ENCODE measurements at places on chromosomes 2 and 18. TPM values are rescaled to one million over a fixed set of nuclear protein-coding genes. Genes with fewer than 3 reads are reported as not detected.

Gene MYOM1
- 0.06 TPM for total RNA-seq

Gene TRIM43
- 6.3 TPM for total RNA-seq

Gene UGT1A7
- total RNA-seq = not detected

Gene ACVR1C
- not detected for total RNA-seq

Gene RAB6C
- not detected for total RNA-seq

Gene PROM2
- 0.03 TPM for total RNA-seq

Gene GLI2
- total RNA-seq = not detected

Gene SIX3
- not detected for total RNA-seq

Gene LRRFIP1
- 24.6 TPM for total RNA-seq

DNA sequence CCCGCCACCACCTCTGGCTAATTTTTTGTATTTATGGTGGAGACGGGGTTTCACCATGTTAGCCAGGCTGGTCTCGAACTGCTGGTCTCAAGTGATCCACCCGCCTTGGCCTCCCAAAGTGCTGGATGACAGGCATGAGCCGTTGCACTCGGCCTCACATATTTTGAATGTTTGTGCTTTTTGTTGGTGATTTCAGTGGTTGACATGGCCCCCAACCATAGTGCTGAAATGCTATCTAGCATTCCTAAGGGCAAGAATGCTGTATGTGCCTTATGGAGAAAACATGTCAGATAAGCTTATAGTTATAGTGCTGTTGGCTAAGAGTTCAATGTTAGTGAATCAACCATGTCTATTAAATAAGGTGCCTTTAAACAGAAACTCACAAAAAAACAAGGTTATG, 8.9 kb downstream of the ZAP70 start:
- DNase-seq = no peak

- no peak for DNase-seq
These were observed 263.9 kb downstream of the NCKAP5 start for GRCh38 chr2:133304344-133304743.

GRCh38 chr18:32257084-32257785, 67.4 kb downstream of the MEP1B start:
- no peak for DNase-seq

DNA sequence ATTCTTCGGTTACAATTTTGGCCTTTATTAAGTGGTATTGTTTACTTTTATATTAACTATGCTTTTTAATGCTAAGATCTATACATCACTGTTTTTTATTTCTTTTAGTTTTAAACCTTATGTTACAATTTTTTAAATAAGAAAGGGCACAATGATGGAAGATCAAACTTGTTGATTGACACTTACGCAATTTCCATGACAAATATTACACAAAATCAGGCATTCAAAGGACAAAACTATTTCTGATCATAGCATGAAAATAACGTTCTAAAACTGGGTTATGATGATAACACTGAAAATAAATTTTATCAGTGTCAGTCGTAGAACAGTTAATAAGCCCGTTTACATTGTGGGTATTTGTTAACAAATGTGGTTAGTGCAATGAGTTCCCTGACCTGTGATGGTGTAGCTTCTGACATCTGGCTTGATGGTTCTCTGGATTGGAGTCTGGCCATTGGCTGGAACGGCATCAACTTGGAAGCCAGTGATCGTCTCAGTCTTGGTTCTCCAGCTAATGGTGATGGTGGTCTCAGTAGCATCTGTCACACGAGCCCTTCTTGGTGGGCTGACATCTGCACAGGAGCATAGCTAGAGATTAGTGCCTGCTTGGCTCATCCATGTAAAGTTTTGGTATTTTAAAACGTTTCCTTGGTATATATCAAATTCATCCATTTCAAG, 59.6 kb downstream of the FN1 start:
- DNase-seq = no peak

DNA sequence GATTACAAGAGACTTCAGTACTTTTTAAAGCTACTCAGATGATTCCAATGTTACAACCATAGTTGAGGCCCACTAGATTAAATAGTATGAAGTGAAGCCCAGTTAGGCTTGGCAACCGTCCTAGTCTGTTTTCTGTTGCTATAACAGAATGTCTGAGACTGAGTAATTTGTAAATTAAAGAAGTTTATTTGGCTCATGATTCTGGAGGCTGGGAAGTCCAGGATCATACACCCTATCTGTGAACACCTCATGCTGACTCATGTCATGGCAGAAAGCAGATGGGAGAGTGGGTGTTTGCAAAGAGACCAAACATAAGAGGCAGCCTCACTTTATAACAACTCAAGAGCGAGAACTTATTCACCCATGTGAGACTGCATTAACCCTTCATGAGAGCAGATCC, 63.1 kb downstream of the CCDC150 start:
- no peak for DNase-seq

DNA sequence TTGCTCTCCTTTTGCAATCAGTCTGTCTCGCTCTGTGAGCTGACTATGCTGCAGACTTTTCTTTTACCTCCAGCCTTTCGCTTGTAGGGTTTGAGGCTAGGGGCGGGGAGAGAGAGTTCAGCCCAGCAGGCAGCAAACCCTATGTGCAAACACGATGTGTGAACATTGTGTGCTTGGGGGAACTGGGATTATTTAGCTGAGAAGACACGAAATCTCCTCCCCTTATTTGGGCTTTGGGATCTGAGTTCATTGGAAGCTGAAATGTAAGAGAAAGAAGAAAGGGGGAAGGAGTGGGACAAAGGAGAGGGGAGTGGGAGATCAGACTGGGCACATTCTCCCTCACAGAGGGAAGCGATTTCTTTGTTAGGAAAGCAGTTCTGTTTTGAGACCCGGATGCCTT, 189.6 kb upstream of the TNP1 start:
- no peak for DNase-seq

GRCh38 chr2:88018909-88019308, 2.6 kb upstream of the RNU2-63P start:
- DNase-seq = no peak

DNA sequence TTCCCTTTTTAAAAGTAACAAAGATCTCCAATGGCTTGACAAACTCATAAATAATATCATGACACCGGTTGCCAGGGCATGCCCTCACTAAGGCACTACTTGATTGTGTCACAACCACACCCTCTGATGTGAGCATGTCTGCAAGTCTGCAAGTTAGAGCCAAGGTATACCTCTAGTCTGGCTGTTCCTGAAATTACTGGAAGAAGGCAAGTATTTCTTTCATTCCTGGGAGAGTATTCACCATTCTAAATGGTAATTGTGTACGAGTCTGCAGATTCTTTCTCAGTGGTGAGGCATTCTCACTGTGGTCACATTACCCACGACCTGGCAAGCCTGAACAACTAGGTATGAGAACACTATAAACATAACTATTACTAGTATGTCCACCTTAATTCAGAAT, 25.7 kb upstream of the RNU4ATAC start:
- DNase-seq = no peak

- DNase-seq = no peak
These were observed 523.0 kb downstream of the TXNL1 start for GRCh38 chr18:56115071-56116015.

DNA sequence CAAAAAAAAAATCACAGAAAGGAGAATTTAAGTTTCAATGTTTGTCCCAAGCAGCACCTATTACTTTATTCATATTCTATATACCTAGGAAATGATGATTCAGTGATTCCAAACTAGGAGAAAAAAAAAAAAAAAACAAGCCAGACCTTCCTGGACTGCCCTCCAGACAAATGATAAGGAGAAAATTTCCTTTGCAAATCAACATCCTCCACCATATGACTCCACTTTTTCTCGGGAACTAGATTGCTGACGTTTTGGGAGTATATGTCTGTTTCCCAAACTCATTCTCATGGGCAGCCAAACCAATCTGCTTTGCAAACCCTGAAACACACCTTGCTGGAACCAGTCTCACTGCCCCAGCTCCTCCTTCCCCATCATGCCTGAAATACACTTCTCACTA, 16.8 kb downstream of the AP1S3 start:
- DNase-seq = no peak

- no peak for DNase-seq
These were observed 90.2 kb downstream of the NCK2 start for GRCh38 chr2:105834931-105835330.

GRCh38 chr2:15890936-15891905, 49.1 kb upstream of the MYCN start:
- no peak for DNase-seq

- no peak for DNase-seq
These were observed 62.0 kb upstream of the CAB39 start for GRCh38 chr2:230650585-230651137.

- no peak for DNase-seq
These were observed 115.5 kb downstream of the ATL2 start for GRCh38 chr2:38261569-38262068.

GRCh38 chr2:127106991-127107621, at the start of gene BIN1:
Gene BIN1, minus strand, starts transcription at chr2:127107154. Its CDS starts 211 bp downstream, at chr2:127106943.
- peak; percentile 80 for DNase-seq

DNA sequence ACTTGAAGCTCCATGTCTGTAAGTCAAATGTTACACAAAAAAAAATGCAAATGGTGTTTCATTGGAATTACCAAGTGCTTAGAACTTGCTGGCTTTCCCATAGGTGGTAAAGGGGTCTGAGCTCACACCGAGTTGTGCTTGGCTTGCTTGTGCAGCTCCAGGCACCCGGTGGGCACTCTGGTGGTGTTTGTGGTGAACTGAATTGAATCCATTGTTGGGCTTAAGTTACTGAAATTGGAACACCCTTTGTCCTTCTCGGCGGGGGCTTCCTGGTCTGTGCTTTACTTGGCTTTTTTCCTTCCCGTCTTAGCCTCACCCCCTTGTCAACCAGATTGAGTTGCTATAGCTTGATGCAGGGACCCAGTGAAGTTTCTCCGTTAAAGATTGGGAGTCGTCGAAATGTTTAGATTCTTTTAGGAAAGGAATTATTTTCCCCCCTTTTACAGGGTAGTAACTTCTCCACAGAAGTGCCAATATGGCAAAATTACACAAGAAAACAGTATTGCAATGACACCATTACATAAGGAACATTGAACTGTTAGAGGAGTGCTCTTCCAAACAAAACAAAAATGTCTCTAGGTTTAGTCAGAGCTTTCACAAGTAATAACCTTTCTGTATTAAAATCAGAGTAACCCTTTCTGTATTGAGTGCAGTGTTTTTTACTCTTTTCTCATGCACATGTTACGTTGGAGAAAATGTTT, 97.9 kb upstream of the IL1R2 start:
- DNase-seq = no peak

DNA sequence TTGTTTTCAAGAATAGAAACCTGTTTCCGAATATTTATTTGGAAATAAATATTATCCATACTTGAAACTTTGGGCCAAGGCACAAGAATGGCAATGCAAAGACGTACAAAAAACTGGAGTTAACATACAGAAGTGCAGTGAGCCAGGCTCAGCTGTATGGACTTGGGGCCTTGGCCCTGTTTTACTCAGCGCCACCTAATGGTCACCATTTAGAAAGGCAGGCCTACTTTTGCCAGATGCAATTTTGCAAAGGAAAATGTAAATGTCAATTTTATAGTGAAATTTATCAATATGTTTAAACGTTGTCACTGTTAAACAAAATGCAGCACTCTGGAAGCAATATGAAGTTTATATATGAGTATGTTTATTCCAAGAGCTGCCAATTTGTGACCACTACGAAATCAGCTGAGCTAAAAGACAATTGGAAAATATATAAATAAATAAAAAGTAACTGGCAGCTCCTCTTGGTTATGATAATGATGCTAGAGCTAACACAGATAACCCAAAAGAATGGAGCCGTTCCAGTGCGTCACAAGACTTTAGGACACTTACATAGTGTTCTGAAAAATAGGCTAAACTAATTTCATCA, 155.0 kb downstream of the ARHGAP15 start:
- DNase-seq = no peak

GRCh38 chr2:17851731-17852585, 26.5 kb upstream of the KCNS3 start:
- peak; percentile 40 for DNase-seq

DNA sequence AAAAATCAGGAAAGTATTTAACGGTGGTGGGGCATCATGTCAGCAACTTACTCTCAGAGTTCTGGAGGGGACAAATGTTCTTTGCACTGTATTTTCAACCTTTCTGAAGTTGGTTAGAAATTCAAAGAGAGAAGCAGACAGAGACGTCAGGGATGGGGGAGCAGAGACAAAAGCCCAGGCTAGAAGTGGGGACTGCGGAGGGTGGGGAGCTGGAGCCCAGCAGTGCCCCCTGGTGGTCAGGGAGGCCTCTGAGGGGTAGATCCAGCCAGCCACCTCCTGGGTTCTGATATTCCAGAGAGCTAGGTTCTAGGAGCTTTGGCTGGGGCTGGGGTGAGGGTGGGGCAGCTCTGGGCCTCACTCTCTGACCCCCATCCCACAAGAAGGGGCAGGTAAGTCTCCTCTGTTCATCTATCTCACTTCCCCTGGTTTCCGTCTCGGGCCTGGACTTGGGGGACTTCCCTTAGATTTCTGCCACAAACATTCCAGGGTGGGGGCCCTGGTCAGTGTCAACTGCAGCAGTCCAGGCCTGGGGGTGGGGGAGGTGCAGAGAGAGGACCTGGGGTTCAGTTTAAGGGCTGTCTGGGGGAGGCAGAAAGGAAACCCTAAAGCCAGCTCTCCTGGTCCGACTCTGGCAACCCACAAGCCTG, 8.9 kb downstream of the TNS1 start:
- peak; percentile 9 for DNase-seq

- no peak for DNase-seq
These were observed 77.1 kb downstream of the CYRIA start for GRCh38 chr2:16588565-16588964.

DNA sequence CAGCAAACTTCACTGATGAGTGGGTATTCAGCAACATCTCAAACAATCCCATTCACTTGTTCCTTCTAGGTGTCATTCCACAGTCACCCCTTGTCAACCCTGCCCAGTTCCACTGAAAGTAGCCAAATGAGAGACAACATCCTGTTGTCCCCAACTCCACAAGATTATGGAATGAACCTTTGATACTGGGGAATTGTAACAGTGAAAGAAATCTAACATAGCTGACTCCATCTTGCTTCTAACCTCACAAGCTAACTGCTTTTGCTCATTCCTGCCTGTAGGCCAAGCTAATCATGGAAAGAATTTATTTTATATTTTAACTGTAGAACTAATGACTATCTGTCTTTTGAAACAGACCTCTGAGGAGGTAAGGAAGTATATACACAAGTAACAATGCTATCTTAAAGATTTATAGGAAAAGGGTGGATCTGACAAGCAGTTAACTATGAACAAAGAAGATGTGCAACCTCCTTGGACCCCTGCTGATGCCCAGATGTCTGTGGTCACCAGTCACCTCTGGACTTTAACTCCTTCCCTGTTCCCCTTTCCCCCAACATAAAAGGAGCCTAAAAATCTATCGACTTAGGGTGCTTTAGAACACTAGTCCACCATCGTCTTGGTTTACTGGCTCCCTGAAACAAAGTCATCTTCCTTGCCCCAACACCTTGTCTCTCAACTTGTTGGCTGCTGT, 6.9 kb upstream of the ANXA4 start:
- DNase-seq = no peak

- DNase-seq = no peak
These were observed 8.5 kb upstream of the NFATC1 start for GRCh38 chr18:79387214-79387613.

Measured in G401 (cell line).